ENCODE measurements at places on chromosomes 12 and 14. TPM values are rescaled to one million over a fixed set of nuclear protein-coding genes. Genes with fewer than 3 reads are reported as not detected.

DNA sequence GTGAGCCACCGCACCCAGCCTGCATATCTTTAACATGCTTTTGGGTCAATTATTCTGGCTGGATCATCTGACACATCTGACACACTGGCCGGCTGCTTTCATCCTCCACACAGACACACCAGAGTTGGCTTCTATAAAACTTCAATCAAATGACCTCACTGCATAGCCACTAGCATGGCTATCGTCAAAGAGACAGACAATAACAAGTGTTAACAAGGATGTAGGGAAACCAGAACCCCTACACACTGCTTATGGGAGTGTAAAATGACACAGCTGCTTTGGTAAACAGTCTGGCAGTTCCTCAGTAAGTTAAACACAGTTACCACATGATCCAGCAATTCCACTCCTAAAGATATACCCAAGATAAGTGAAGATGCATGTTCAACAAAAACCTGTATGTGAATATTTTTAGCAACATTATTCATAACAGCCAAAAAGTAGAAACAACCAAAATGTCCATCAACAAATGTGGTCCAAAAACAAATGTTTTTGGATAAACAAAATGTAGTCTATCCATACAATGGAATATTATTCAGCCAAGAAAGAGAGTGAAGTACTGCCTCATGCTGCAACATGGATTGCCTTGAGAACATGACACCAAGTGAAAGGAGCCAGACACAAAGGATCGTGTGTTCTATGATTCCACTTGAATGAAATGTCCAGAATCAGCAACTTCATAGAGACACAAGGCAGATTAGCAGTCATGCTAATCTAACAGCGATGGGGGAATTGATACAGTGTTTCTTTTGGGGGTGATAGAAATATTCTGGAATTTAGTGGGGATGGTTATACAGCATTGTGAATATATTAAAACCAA is 10.1 kb downstream of the KDM2B start:
- no peak overlapping the region for H3K27ac ChIP-seq
- no peaks in the 10 kb centered on the region for H3K27me3 ChIP-seq
- H3K36me3 ChIP-seq: peaks cover 12% of the 10 kb centered on the region
- no peak overlapping the region for H3K4me3 ChIP-seq
- H3K4me1 ChIP-seq: peaks cover 5% of the 10 kb centered on the region

Gene PTCSC3
- total RNA-seq: not detected

- H3K36me3 ChIP-seq: no peaks in the 10 kb centered on the region
- DNase-seq: no peak
- peak overlapping the region; percentile 66 for H3K27ac ChIP-seq
Measured at GRCh38 chr12:49621651-49622500, 1.5 kb upstream of the PRPF40B start.

- H3K36me3 ChIP-seq: no peaks in the 10 kb centered on the region
- H3K27me3 ChIP-seq: no peaks in the 10 kb centered on the region
- no peak for DNase-seq
- H3K4me1 ChIP-seq: no peaks in the 10 kb centered on the region
Measured at GRCh38 chr12:114952573-114953271, 268.7 kb upstream of the TBX3 start.

Gene ABCD2
- total RNA-seq: 0.04 TPM

- peaks cover 4% of the 10 kb centered on the region for H3K4me1 ChIP-seq
- H3K27ac ChIP-seq: no peak overlapping the region
- no peak for DNase-seq
- no peaks in the 10 kb centered on the region for H3K27me3 ChIP-seq
- H3K36me3 ChIP-seq: no peaks in the 10 kb centered on the region
Measured at GRCh38 chr12:57441846-57442427, 7.4 kb downstream of the INHBC start.

Gene KRT85
- total RNA-seq: not detected

GRCh38 chr12:91704446-91704845 is 441.2 kb downstream of the BTG1 start:
- H3K4me3 ChIP-seq: no peak overlapping the region
- no peak for DNase-seq
- no peaks in the 10 kb centered on the region for H3K27me3 ChIP-seq
- peaks cover 23% of the 10 kb centered on the region for H3K36me3 ChIP-seq
- H3K4me1 ChIP-seq: no peaks in the 10 kb centered on the region

Data from K562 (cell line).